ENCODE measurements at places on chromosomes 6 and 20. TPM values are rescaled to one million over a fixed set of nuclear protein-coding genes. Genes with fewer than 3 reads are reported as not detected.

- DNase-seq = peak; percentile 35
- peaks cover 77% of the 10 kb centered on the region for H3K27me3 ChIP-seq
- peak overlapping the region; percentile 59 for H3K4me3 ChIP-seq
- no peaks in the 10 kb centered on the region for H3K36me3 ChIP-seq
- peaks cover 8% of the 10 kb centered on the region for H3K4me1 ChIP-seq
Observed at GRCh38 chr6:137866200-137866913, 702 bp upstream of the TNFAIP3 start.

DNA sequence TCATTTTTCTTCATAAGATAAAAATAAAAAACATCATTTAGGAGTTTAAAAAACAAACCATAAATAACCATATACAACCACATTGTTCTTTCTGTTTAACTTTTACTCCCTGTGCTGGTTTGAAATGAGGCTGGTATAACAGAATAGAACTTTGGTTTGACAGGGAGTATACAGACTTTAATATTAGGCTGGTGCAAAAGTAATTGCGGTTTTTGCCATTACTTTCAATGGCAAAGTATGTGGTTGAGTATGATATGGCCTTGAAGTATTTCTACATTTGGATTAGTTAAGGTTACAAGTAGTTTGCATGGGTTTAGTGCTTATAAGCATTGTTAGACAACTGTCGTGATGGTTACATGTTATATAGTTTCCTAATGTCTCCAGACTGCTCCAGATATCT lies 29.0 kb upstream of the COL10A1 start:
- no peaks in the 10 kb centered on the region for H3K4me1 ChIP-seq
- no peaks in the 10 kb centered on the region for H3K27me3 ChIP-seq
- H3K36me3 ChIP-seq = no peaks in the 10 kb centered on the region
- no peak overlapping the region for H3K4me3 ChIP-seq

DNA sequence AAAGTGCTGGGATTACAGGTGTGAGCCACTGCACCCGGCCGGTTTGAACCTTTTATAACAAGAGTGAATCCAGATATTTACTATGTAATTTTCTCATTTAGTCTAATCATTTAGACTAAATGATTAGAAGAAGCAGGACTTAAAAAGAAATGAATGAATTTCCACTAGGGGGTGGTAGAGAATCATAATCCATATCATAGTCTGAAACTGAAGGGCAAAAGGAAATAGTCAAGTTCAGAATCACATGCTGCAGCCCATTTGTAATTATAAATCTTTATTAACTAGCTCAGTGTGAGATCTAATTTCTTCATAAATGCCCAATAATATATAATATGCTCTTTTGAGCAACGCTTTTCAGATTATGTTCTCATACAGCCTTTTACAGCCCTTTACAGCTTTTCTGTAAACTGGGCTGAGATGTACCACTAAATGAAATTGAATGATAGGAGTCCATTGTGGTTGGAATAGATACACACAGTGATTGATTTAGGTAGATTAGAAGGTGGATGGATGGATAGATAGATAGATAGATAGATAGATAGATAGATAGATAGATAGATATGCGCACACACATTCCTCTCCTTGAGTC lies 31.8 kb downstream of the PSMB9 start:
- H3K27ac ChIP-seq = no peak overlapping the region
- no peak overlapping the region for H3K4me3 ChIP-seq
- no peaks in the 10 kb centered on the region for H3K27me3 ChIP-seq
- no peaks in the 10 kb centered on the region for H3K36me3 ChIP-seq
- H3K4me1 ChIP-seq = peaks cover 5% of the 10 kb centered on the region

DNA sequence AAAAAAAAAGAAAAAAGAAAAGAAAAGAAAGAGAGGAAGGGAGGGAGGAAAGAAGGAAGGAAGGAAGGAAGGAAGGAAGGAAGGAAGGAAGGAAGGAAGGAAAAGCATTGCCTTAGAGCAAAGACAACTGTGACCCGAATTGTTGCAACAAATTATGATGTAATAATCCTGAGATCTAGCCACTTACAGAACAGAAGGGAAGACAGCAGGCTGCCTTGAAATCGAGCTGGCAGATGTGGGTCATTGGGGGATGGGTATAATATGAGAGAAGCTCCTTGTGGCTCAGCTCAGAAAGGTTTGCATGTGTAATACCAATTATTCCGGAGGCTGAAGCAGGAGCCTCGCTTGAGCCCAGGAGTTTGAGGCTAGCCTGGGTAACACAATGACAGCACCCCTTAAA lies 208.1 kb upstream of the PROKR2 start:
- peaks cover 7% of the 10 kb centered on the region for H3K27me3 ChIP-seq
- peak; percentile 39 for DNase-seq
- no peak overlapping the region for H3K4me3 ChIP-seq
- H3K27ac ChIP-seq = no peak overlapping the region
- no peaks in the 10 kb centered on the region for H3K4me1 ChIP-seq
- no peaks in the 10 kb centered on the region for H3K36me3 ChIP-seq

DNA sequence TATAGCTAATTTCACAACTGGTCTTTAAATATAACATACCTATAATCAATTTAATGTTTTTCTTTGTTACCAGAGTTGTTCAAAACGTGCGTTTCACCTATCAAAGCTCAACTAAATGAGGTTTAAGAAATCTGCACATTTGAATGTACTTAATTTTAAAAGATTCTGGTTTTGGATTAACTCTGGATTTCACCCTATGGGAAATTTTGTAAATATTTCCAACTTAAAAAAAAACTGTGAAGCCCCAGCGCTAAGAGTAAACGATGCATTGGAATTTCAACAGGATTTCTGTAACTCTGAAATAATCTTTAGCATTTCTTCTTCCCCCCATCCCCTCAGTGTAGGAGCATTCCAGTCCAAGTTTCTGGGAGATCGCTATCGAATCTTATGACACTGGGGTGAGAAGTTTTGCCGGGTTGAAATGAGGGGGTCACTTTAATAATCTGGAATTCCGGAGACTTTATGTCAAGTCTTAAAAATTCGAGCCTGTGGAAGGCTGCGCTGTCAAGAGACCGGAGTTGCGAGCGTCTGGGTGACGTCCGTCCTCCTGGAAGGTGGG lies 643 bp upstream of the MAP3K4 start:
- H3K4me1 ChIP-seq = no peaks in the 10 kb centered on the region
- peaks cover 4% of the 10 kb centered on the region for H3K36me3 ChIP-seq
- no peaks in the 10 kb centered on the region for H3K27me3 ChIP-seq
- DNase-seq = no peak
- H3K27ac ChIP-seq = peak overlapping the region; percentile 86
- H3K4me3 ChIP-seq = peak overlapping the region; percentile 87

DNA sequence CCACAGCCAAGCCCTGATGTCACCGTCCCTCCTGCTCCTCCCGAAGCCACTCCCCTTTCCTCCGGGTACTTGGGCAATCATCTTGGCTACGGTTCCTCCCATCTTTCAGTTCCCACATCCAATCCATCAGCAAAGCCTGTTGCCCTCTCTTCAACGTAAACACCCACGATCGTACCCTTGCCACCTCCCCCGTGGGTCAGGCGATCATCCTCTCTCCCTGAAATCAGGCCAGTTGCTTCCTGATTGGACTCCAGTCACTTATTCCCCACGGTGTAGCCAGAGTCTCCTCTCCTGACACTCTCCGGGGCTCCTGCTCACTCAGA lies 44.5 kb downstream of the SULF2 start:
- peak; percentile 45 for DNase-seq
- no peak overlapping the region for H3K27ac ChIP-seq
- H3K36me3 ChIP-seq = no peaks in the 10 kb centered on the region
- H3K4me1 ChIP-seq = no peaks in the 10 kb centered on the region
- no peaks in the 10 kb centered on the region for H3K27me3 ChIP-seq
- no peak overlapping the region for H3K4me3 ChIP-seq

GRCh38 chr6:1560281-1561058 lies 49.2 kb upstream of the FOXC1 start:
- no peaks in the 10 kb centered on the region for H3K4me1 ChIP-seq
- H3K4me3 ChIP-seq = no peak overlapping the region
- H3K36me3 ChIP-seq = no peaks in the 10 kb centered on the region
- H3K27me3 ChIP-seq = peaks cover 7% of the 10 kb centered on the region
- no peak overlapping the region for H3K27ac ChIP-seq
- no peak for DNase-seq

DNA sequence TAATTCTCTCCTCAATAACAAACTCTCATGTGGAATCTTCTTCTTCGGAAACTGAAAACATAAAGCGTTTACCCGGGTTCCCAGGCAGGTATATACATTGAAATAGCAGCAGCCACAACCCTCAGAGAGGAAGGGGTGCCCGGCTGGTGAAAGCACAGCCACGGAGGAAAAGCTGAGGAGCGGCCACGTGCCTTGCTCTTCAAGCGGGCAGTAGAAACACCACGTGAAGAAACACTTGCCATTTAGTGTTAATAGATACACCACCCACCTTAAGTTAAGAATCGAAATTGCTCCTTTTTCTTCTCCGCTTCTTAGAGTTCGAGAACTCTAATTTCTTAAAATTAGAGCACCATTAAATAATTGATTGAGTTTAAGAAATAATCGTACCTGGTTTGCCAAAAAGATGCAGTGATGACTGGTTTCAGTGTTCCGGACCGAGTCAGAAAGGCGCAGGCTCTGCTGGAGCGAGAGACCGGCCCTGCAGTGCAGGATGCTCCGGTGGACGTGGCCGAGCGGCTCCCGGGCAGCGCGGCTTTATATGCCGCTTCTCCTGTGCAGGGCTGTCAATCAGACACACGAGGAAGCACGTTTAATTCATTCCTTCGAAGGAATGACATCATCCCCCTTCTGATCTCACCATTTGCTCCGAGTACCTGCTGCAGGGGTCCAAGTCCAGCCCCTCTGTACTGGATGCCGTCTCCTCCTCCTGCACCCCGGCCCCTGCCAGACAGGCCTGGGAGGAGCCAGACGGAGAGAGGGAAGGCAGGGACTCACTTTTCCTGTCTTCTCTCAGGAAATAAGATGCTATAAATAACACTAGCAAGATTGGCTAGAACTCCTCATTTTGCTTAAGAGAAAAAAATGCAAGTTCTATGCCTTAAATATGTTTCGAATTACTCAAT lies at the start of gene THBS2:
Gene THBS2, minus strand, starts transcription at position 510 of the 902 bp plus-strand sequence. CDS start 3,062 bp downstream, outside the sequence.
- no peak within 1 kb of the TSS for H3K27ac ChIP-seq
- no peak for DNase-seq
- H3K27me3 ChIP-seq = peaks cover 35% of the 10 kb centered on the region
- no peak within 1 kb of the TSS for H3K4me3 ChIP-seq
- H3K4me1 ChIP-seq = peaks cover 3% of the 10 kb centered on the region

DNA sequence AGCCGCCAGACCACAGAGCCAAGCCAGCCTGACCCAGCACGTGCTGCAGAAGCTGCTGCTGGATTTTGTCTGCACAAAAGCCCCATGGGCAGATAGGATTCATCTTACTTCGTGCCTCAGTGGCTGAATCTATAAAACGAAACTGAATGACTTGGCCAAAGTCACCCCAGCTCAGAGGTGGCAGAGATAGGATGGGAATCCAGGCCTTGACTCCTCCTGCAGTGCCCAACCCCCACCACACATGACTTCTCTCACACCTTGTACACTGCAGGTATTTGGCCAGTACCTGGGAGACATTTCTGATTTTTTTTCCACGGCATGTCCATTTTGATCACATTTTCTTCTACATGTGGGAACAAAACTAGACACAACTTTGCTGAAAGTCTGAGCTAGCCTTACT lies 182.1 kb downstream of the ANKRD60 start:
- H3K36me3 ChIP-seq = no peaks in the 10 kb centered on the region
- no peak for DNase-seq
- H3K27ac ChIP-seq = no peak overlapping the region
- H3K27me3 ChIP-seq = peaks cover 2% of the 10 kb centered on the region
- no peaks in the 10 kb centered on the region for H3K4me1 ChIP-seq

The MEP1A gene
- not detected for total RNA-seq

The RHAG gene
- not detected for total RNA-seq

The ADAM33 gene
- total RNA-seq = not detected

The CD93 gene
- total RNA-seq = 0.06 TPM

The TNFAIP3 gene
- 6.2 TPM for total RNA-seq
